Activated CD4-positive, alpha-beta T cell treated with anti-CD3 and anti-CD28 coated beads, Interleukin-2, amount 50 U/mL, for 16 hours (primary cell): ENCODE measurements at places on chromosomes 3 and 15.

- DNase-seq, result peak; percentile 81
These were observed 1.5 kb downstream of the WHAMM start for GRCh38 chr15:82810890-82811426.

- DNase-seq, result peak; percentile 55
These were observed 63.2 kb downstream of the AKAP13 start for GRCh38 chr15:85443593-85444087.

GRCh38 chr3:101131767-101132166, 138.5 kb upstream of the ABI3BP start:
- DNase-seq, result no peak

DNA sequence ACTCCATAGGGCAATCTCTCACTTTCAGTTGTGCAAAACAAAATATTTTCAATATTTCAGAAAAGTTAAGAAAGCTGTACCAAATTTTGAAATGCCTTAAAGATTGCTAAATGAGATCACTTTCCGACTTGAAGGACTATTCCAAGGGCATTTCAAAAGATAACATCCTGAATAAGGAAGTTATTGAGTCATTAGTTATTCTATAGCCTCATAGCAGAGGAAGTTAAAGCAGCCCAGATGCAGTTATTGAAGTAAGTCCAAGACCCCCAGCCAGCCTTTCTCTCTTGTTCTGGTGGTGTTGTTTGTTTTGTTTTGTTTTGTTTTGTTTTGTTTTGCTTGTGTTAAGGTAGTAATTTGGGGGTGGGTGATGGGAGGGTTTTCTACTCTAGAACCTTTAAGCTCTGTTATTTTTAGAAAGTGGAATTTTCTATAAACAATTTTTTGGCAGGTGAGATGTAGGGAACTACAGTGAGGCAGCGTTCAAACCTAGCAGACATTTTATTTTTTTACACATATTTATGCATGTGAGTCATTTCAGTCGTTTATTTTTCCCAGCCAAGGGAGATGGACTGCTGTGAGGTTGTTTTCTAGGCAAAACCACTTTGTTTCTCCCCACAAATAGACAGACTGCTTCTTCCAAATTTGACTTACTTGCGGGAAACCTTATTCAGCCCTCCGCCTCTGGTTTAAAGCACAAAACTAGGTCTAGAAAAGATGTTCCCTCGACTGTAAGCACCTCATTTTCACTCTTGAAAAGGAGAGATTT, 216.3 kb upstream of the ARPP21 start:
- no peak for DNase-seq

DNA sequence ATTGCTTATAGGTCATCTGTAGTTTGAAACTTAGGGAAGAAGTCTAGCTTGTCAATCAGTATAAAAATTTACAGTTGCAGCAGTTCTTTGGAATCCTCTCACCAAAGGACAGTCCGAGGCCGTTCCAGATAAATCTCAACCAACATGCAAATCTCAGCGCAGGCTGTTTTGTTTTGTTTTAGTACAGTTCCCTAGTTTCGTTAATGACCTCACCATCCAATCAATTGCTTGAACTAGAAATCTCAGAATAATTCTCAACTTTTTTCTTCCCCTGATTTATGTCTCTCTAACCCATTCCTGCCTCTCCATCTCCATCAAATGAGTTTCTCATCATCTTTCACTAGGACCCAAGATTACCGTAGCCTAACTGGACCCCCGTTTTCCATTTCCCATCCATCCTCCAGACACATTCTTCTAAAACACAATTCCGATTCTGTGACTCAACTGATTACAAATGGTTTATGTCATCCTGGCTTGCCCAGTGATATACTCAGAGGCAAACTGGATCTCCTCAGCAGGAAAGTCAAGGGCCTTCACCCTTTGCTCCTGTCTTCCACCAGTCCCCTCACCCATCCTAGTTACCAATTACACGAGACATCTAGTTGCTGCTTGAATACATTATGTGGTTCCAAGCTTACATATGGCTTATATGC, 1.3 kb downstream of the SMCO1 start:
- DNase-seq, result no peak

DNA sequence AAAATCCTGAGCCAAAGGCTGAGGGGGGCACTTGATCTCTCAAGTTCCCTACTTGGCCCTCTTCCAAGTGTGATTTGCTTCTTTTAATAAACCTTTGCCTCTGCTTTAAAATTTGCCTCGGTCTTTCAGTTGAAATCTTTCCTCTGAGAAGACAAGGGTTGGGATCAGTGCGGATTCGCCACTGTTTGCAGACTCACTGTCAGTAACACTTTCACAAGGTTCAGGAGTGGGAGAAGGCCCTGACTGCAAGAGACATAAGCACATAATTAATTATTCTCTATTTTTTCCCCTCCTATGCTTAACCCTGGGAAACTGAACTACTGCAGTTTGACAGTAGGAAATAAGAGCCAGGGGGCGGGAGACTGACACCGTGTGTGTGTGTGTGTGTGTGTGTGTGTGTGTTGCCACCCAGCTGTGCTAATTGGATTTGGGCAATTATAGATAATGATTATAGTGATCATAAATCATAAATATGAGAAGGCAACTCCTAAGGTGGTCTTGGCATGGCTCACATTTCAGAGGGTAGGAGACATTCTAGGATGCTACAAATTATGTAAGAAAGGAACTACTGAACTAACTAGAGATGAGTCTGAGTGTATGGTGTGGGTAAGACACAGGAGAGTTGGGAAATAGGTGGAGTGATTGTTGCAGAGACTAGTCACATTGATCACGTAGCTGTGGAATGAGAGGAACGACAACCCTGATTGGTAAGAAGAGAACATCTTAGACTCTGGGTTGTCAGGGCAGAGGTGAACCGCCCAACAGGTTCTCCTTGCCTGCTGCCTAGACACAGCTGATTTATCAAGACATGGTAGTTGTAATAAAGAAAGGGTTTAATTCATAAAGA, 5.5 kb upstream of the ZNF662 start:
- no peak for DNase-seq

- no peak for DNase-seq
These were observed 17.1 kb downstream of the ARHGAP31 start for GRCh38 chr3:119311081-119311925.

DNA sequence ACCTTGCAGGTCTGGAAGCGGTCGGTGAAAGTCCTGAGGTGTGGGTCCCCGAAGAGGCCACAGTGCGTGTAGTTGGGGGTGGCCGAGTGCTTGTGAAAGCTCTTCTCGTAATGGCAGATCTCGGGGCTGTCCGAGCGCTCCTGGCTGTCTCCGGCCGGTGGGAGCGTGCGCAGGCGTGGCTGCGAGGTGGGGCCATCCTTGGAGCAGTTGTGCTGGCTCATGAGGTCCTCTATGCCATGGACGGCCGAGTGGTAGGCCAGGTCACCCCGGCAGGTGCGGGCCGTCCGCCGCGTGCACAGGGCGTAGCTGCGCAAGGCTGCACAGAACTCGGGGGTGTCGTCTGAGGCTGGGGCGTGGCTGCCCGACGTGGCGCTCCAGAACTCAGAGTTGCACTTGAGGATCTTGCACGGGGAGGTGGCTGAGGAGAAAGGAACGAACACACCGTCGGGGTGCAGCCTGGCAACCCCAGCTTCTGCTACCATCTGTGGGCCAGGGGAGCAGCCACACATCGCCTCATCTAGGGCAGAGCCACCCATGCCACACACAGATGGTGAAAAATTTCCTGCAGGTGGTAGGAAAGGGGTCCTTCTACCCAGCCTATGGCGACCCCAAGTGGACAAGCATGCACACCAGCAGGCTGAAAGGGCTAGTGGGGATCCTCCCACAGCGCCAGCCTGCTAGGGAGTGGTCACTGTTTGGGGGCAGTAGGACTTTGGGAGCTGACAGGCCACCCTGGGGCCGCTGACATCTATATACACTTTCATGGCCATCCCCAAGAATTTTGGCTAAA, 36.7 kb downstream of the RGMA start:
- DNase-seq, result no peak

DNA sequence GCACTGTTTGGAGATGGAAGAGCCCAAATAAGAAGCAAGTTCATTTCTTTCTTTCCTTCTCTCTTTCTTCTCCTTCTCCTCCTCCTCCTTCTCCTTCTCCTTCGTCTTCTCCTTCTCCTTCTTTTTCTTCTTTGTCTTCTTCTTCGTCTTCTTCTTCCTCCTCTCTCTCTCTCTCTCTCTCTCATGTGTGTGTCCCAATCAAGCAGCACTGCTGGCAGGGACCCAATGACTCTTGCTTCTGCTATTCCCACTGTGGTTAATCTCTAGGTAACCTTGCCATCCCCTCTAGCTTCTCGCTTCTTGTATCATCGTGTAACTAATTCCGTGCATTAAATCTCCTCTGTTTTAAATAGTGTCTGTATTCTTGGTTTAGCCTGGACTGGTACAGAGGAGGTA, 26.1 kb upstream of the ZNF280D start:
- DNase-seq, result no peak
